Hepatocyte (in vitro differentiated cells): ENCODE measurements at places on chromosomes 6 and 20. TPM values are rescaled to one million over a fixed set of nuclear protein-coding genes. Genes with fewer than 3 reads are reported as not detected.
A peak's percentile ranks its signal among the peaks of the same experiment; 100 is the strongest.

COL11A2 gene
- 2.5 and 3.0 TPM in 2 replicates for total RNA-seq

DNA sequence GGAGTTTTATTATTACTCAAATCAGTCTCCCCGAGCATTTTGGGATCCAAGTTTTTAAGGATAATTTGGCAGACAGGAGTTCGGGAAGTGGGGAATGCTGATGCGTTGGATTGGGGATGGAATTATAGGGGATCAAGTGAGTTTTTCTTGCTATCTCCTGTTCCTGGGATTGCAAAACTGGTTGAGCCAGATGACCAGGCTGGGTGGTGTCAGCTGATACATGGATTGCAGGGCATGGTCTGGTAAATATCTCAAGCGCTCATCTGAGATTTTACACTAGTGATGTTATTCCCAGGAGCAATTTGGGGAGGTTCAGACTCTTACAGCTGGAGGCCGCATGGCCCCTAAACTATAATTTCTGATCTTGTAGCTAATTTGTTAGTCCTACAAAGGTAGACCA lies 54.7 kb downstream of the ENPP1 start:
- no peak overlapping the region for H3K4me3 ChIP-seq
- peaks cover 16% of the 10 kb centered on the region for H3K4me1 ChIP-seq
- H3K27ac ChIP-seq, result peak overlapping the region; percentile 82
- no peaks in the 10 kb centered on the region for H3K36me3 ChIP-seq

DNA sequence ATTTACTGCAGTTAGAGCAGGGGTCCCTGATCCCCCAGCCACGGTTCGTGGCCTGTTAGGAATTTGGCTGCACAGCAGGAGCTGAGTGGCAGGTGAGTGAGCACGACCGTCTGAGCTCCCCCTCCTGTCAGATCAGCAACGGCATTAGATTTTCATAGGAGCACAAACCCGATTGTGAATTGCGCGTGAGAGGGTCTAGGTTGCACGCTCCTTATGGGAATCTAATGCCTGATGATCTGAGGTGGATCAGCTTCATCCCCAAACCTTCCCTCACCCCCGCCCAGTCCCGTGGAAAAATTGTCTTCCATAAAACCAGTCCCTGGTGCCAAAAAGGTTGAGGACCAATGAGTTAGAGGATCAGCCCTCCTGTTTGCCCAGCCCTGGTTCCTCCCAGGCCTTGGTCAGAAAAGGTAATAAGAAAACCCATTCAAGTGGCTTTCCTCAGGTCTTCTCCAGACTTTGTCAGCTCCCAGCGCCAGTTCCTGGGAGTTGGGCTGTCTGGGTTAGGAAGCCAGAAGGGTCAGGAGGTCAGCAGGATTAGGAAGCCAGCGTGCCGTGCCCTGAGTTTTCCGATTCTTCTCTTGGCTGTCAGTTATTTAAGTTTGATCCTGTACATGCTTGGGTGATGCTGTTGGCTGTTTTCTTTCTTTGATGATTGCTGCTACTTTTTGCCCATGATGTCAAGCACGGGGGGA lies 139.9 kb upstream of the PMEPA1 start:
- H3K36me3 ChIP-seq, result no peaks in the 10 kb centered on the region
- no peaks in the 10 kb centered on the region for H3K27me3 ChIP-seq
- no peak overlapping the region for H3K27ac ChIP-seq
- no peak for DNase-seq

C6orf58 gene
- 0.12 TPM in 1 of 2 replicates, not detected in the other for total RNA-seq

POPDC3 gene
- 0.93 and 1.2 TPM in 2 replicates for total RNA-seq

- no peak overlapping the region for H3K4me3 ChIP-seq
- no peaks in the 10 kb centered on the region for H3K36me3 ChIP-seq
- DNase-seq, result peak; percentile 84
- H3K27me3 ChIP-seq, result no peaks in the 10 kb centered on the region
- H3K27ac ChIP-seq, result peak overlapping the region; percentile 93
- peaks cover 52% of the 10 kb centered on the region for H3K4me1 ChIP-seq
Observed at GRCh38 chr6:158040051-158040803, 58.6 kb downstream of the SYNJ2 start.

SLC35D3 gene
- not detected in 2 replicates for total RNA-seq
